NCI-H1930 (cell line): ENCODE measurements at places on chromosomes 4 and X.
A peak's percentile ranks its signal among the peaks of the same experiment; 100 is the strongest.

DNA sequence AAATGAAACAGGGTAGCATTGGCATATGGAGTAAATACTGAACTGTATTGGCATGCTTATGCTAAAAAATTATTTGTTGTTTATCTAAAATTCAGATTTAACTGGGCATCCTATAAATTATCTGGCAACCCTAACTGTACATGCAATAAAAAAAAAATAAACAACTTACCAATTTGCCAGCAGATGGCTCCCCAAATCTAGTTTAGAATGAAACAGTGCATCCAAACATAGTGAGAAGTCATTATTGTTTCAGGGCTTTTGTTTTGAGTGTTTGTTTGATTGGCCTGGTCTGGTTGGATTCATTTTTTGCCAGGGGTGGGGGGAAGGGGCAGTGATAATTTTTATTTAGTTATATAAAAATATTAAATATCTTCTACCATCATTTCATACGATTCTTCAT lies 12.8 kb upstream of the NSUN7 start:
- DNase-seq, result no peak

GRCh38 chrX:75155827-75156525 lies at the start of gene ABCB7:
Gene ABCB7 (minus strand): TSS chrX:75156283. CDS start chrX:75156272, 11 bp downstream.
- DNase-seq, result peak; percentile 10

- DNase-seq, result no peak
These were observed 92.3 kb downstream of the PRDM5 start for GRCh38 chr4:120830204-120830603.

- no peak for DNase-seq
These were observed 42.1 kb downstream of the SLC2A9 start for GRCh38 chr4:9979101-9979701.

GRCh38 chr4:16812041-16812440 lies 86.4 kb downstream of the LDB2 start:
- DNase-seq, result no peak

DNA sequence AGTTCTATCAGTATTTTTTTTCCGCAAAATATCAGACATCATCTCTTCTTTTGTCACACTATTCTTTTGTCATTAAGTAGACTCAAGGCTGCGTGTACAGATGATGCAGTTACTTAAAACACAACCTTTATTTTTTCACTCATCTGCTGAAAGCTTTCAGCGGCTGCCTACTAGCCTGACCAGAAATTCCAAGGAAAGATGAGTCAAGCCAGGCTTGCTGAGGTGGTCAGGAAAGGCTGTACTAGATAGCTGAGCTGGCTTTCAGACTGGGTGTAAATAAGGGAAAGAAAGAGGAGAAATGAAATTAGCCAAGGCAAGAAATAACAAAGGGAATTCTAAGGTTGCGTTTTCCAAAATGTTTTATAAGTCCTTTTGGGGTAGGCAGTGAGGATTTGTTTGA lies 17.9 kb downstream of the STK26 start:
- no peak for DNase-seq

DNA sequence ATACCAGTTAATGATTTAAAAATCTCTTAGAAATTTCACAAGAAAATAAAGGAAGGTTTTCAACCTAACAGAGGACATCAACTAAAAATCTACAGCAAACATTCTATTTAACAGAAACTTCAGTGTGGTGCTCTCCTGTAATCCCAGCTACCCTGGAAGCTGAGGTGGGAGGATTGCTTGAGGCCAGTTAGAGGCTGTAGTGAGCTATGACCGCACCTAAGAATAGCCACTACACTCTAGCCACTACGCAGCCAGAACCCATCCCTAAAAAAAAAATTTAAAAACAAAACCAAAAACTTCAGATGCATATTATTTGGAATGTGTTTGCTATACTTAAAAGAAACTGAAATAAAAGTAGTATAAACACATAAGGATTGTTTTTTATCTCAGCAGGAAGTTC lies 7.2 kb upstream of the FHIP1A start:
- DNase-seq, result no peak

- DNase-seq, result no peak
These were observed 27.8 kb downstream of the TCEAL1 start for GRCh38 chrX:103656617-103657016.

GRCh38 chr4:137039370-137039769 lies 492.9 kb downstream of the PCDH18 start:
- DNase-seq, result no peak

GRCh38 chrX:132442691-132443090 lies 46.1 kb downstream of the MBNL3 start:
- no peak for DNase-seq

- DNase-seq, result no peak
These were observed 243.8 kb upstream of the LDB2 start for GRCh38 chr4:17142232-17142711.

DNA sequence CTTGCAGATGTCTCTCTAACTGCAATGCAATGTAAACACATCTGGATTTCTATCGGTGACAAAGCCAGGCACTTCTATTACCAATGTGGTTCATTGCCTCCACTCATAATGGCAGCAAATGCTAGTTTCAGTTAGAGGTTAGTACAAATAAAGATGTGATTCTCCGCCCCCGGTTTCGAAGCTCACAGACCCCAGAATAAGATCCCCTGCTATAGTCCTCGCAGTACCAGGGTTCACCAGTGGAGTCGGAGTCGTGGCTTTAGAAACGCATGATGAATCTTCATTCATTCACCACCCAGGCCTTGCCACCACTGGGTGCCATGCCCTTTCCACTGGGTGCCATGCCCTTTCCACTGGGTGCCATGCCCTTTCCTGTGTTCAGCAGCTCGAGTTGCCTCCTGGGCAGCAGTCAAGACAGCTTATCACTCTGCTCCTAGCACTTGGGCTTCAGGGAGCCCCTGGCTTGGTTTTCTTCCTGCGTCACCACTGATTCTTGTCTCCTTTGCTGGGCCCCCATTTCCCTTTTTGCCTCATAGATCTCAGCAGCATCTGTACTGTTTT lies 3.5 kb upstream of the NAA10 start:
- no peak for DNase-seq
